ENCODE measurements at places on chromosomes 13 and 19. TPM values are rescaled to one million over a fixed set of nuclear protein-coding genes. Genes with fewer than 3 reads are reported as not detected.
A peak's percentile ranks its signal among the peaks of the same experiment; 100 is the strongest.

GRCh38 chr13:47594833-47595232, 406.2 kb downstream of the SUCLA2 start:
- H3K27me3 ChIP-seq, result no peaks in the 10 kb centered on the region
- no peaks in the 10 kb centered on the region for H3K4me1 ChIP-seq
- H3K27ac ChIP-seq, result no peak overlapping the region
- DNase-seq, result no peak
- no peak overlapping the region for H3K4me3 ChIP-seq

- peak; percentile 93 for DNase-seq
- peak within 1 kb of the TSS; percentile 85 for H3K27ac ChIP-seq
- H3K36me3 ChIP-seq, result peaks cover 18% of the 10 kb centered on the region
- H3K4me3 ChIP-seq, result peak within 1 kb of the TSS; percentile 91
These were observed at the start of gene MAP1S for GRCh38 chr19:17718947-17719711. TSS of gene MAP1S (plus strand) at chr19:17719480. CDS start at chr19:17719503, 23 bp downstream.

DNA sequence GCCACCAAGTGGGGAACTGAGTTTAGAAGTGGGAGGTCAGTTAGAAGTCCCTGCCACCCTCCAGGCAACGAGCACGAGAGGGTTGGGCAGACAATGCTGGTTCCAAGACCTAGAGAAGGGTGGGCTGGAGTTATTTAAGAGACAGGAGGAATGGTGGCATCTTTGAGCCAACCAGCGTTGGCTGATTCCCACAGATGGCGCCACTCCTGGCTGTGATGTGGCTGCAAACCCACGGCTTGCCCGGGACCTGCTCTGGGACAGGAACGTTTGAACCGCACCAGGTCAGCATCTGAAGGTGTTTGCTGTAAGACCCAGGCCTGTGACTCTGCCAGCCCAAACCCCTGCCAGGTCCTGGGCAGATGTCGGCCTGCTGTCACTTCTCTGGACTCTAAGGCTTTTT, 42.8 kb downstream of the BICRA start:
- H3K4me1 ChIP-seq, result peaks cover 7% of the 10 kb centered on the region
- no peaks in the 10 kb centered on the region for H3K27me3 ChIP-seq
- H3K27ac ChIP-seq, result no peak overlapping the region
- DNase-seq, result no peak
- peaks cover 11% of the 10 kb centered on the region for H3K36me3 ChIP-seq
- H3K4me3 ChIP-seq, result no peak overlapping the region

The TMEM59L gene
- not detected for total RNA-seq

DNA sequence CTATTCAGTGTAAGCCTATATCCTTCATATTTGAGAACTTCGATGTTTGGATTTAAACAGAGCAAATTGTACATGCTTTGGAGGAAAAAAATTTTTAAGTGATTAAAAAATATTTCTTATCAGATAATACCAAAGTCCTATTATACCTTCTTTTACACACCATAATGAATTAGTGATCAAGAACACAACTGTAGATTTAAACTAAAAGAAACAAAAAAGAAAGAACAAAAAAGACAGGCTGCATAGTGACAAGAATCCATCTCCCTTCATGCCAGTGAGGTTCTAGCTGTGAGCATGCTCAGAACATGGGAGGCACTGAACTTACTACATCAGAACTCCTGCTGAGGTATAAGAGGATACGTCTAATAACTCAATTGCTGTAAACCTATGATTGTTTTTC, at the start of gene RXFP2:
Gene RXFP2, plus strand, starts transcription at position 301 of the 400 bp plus-strand sequence. Its CDS starts 87 bp downstream, at position 388.
- no peak within 1 kb of the TSS for H3K27ac ChIP-seq
- H3K4me3 ChIP-seq, result no peak within 1 kb of the TSS
- peaks cover 2% of the 10 kb centered on the region for H3K4me1 ChIP-seq
- peaks cover 8% of the 10 kb centered on the region for H3K27me3 ChIP-seq
- no peak for DNase-seq

GRCh38 chr13:28411831-28412353, 83.0 kb downstream of the FLT1 start:
- DNase-seq, result no peak
- no peak overlapping the region for H3K4me3 ChIP-seq
- no peaks in the 10 kb centered on the region for H3K27me3 ChIP-seq
- H3K4me1 ChIP-seq, result peaks cover 17% of the 10 kb centered on the region
- H3K36me3 ChIP-seq, result peaks cover 7% of the 10 kb centered on the region
- H3K27ac ChIP-seq, result no peak overlapping the region

All from activated CD4-positive, alpha-beta T cell treated with anti-CD3 and anti-CD28 coated beads, Interleukin-2, amount 10 ng/mL, durations not matched to agents 24 days and 14 days (primary cell).